ENCODE measurements at places on chromosomes 12 and 14. TPM values are rescaled to one million over a fixed set of nuclear protein-coding genes. Genes with fewer than 3 reads are reported as not detected.
A peak's percentile ranks its signal among the peaks of the same experiment; 100 is the strongest.

DNA sequence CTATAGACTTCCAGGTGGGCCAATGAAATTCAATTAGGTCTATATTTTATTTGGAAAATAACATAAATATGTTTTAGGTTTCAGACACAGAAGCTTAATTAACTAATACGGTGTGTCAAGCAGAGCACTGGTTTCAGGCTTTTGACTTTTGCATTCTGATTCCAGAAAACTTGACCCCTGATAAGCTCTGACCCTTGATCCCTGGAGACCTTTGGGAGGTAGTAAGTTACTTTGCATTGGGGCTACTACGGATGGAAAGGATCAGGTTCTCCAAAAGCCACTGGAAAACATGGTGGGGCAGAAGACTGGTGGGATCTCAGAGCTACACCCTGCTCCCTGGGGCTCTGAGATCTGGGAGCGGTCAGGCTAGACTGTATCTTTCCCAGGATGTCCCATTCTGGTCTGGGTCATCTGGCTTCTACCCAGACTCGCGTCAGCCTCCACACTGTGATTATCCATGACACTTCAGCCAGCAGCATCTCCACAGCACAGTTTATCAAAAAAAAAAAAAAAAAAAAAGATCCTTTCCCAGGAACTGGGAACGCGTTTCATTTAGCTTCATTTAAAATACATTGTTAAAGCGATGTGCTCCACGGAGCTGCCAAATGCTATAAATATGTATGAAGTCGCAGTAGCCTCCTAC, 17.8 kb upstream of the EMP1 start:
- no peak for DNase-seq

The CEP170B gene
- 29.1 TPM for total RNA-seq

The CIT gene
- total RNA-seq: 13.1 TPM

DNA sequence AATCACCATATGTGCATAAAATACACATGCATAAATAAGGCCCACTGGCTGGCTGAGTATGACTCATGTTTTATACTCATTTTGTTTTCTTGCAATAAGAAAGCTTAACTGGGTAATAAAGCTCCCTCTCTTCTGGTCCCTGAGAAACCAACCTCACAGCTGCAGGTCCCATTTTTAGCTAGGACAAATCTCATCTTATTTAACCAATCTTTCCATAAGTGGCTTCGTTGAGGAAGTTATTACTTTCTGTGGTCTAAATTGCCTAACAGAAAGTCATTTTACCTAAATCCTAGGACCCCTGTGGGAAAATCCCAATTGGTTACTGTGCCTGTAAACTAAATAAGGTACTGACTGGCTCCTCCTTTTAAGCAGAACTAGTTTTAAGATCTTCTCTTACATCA, 232.8 kb upstream of the FBXO33 start:
- DNase-seq: no peak

DNA sequence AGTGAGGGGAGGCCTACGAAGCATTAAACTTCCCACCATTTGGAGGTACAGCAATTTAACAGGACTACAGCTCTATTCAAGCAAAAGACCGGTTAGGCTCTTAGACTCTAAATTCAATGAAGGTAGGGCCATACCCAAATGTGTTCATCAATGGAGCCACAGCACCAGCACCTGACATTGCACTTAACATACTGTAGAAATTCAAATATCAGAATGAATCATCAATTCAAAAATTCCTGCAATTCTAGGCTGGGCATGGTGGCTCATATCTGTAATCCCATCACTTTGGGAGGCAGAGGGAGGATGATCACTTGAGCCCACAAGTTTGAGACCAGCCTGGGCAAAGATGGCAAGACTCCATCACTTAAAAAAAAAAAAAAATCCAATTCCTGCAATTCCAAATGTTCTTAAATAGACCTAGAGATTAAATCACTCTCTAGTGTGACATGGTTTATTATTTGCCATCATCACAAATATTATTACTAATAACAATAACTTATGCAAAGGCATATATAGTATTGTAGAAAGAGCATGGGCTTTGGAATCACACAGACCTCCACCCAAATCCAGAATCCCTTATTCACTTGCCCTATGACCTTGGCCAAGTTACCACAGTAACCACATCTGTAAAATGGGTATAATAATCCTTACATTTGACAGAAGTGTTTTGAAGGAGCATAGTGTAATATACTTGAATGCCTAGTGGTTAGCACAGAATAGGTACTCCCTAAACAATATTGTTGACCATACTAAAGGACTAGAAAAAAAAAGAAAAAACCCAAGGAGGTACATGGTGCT, 59.4 kb downstream of the CIT start:
- no peak for DNase-seq

DNA sequence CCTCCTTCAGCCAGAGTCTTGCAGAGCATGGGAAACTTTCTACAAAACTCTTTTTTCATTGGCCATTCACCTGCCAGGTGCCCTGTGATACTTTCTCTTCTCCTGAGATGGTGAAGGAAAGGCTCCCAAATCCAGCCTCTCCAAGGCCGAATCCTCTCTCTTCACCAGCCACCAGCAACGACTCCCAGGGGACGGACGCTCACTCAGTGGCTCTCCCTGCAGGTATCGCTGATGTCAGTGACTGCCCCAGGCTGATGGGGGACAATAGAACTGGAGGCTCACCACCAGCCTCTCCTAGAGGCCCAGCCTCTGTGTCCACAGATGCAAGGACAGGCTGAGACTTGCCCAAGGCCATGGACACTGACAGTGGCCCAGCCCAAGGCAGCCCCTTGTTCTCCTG, 204.1 kb downstream of the BCL11B start:
- no peak for DNase-seq

GRCh38 chr12:93712200-93712599, 35.0 kb downstream of the CRADD start:
- no peak for DNase-seq

- no peak for DNase-seq
Observed at GRCh38 chr12:85996280-85996679, 122.2 kb downstream of the NTS start.

GRCh38 chr12:5808981-5809380, 136.1 kb downstream of the ANO2 start:
- no peak for DNase-seq

DNA sequence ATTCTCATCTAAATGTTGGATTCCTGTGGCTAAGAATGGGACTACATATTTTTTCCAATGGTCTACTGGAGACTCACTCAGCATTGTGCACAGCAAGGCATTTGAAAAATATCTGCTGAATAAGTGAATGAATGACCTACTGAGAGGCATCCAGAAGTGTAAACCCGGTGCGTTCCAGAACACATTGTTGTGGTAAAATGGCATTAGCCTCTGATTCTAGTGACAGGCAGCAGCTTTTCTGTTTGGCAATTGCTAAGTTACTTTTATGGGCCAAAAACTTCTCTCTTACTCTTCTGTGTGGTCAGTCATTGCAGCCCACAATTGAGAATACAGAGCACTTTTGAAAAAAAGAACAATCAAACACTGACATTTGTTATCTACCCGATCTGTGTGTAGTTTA, 36.5 kb downstream of the WIF1 start:
- DNase-seq: peak; percentile 17

The NFATC4 gene
- 41.1 TPM for total RNA-seq

DNA sequence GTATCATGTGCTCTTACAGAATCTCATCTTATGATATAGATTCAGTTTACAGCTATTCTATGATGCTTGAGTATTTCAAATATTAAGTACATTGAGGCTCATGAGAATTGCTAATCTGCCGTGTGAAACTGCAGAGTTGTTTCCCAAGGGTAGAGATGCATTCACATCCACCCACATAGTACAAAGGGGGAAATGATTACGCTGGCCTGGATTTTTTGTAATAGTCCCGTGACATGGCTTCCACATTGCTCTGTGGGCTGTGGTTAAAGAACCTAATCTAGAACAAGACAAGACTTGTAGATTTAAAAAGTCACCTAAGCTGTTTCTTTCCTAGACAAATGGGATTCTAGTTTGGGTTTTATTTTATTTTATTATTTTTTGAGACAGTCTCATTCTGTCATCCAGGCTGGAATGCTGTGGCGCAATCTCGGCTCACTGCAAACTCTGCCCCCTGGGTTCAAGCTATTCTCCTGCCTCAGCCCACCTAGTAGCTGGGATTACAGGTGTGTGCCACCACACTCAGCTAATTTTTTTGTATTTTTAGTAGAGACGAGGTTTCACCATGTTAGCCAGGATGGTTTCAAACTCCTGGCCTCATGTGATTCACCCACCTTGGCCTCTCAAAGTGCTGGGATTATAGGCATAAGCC, 13.0 kb upstream of the RIOX1 start:
- DNase-seq: no peak

GRCh38 chr12:95390192-95390591, 83.8 kb upstream of the METAP2 start:
- no peak for DNase-seq

DNA sequence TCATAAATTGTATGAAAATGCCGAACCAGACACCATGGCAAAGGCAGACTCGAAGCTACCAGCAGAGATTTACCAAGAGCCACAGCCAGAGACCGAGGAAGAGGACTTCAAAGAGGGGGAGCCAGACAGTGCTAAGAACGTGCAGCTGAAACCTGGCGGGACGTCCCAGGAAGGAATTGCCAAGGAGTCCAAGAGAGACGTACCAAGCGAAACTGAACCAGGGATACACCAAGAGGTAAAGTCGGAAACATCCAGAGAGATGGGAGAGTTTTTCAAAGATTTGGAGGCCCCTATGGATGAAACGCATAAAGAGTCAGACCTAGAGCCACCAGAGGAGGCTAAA, 294 bp downstream of the SAMD15 start:
- no peak for DNase-seq

DNA sequence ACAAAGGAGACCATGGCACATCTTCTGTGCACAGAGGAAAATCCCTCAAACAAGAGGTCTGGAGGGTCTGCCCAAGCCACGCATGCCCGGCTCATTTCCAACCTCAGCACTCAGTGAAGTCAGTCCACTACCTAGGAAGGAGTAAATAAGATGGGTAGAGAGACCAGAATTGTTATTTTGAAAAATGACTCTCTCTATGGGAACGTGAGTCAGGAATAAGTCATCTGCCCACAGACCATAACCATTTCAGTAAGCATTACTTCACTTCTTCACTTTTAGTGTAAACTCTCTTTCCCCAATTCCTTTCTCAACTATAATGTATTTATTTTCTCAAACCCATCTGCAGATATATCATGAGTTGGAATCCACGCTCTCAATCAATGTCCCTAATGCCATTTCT, 1039.9 kb upstream of the USP15 start:
- DNase-seq: no peak

The CDKL1 gene
- total RNA-seq: 18.5 TPM

The FSCB gene
- not detected for total RNA-seq

- no peak for DNase-seq
Observed at GRCh38 chr14:75439989-75440388, 12.2 kb downstream of the JDP2 start.

GRCh38 chr12:89325495-89325894, 26.8 kb downstream of the DUSP6 start:
- no peak for DNase-seq

The ACSS3 gene
- total RNA-seq: 24.3 TPM

The ABCD4 gene
- 33.4 TPM for total RNA-seq

The KRT73 gene
- not detected for total RNA-seq

DNA sequence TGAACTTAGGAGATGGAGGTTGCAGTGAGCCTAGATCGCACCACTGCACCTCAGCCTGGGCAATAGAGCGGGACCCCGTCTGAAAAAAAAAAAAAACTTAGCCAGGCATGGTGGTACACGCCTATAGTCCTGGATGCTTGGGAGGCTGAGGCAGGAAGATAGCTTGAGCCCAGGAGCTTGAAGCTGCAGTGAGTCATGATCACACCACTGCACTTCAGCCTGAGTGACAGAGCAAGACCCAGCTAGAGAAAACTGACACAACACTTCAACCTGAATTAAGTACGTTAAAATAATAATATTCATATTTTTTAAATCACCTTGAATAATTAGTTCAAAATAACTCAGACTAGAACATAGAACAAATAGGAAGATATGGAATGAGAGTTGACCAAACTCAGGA, 5.7 kb upstream of the CATSPERB start:
- DNase-seq: no peak

The BDKRB1 gene
- total RNA-seq: not detected

DNA sequence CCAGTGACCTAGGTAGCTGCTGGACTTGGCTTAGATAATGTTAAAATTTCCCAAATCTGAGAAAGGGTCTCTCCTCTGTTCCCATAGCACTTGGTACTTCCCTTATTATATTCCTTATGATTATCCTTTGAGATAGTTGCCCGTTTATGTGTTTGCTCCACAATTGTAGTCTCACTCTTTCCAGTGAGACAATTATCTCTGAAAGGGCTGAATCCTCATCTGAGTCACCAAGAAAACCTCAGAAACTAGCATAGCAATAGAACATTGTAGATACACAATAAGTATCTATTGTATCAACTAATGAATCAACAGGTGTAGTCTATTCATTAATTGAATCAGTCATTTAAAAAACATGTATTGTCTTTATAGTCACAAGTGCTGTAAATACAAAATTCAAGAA, 119.1 kb upstream of the FAR2 start:
- DNase-seq: no peak

- DNase-seq: no peak
Observed at GRCh38 chr14:76986231-76986565, 42.3 kb downstream of the IRF2BPL start.

- no peak for DNase-seq
Observed at GRCh38 chr14:35958499-35958898, 132.4 kb downstream of the BRMS1L start.

DNA sequence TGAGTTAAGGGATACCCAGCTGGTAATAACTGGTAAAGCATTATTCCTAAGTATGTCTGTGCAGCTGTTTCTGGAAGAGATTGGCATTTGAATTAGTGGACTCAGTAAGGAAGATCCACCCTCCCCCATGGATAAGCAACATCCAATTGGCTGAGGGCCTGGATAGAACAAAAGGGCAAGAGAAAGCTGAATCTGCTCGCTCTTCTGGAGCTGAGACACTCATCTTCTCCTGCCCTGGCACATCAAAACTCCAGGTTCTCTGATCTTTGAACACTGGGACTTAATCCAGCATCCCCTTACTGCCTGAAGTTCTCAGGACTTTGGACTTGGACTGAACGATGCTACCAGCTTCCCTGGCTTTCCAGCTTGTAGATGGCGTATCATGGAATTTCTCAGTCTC, 63.1 kb upstream of the CNOT2 start:
- no peak for DNase-seq

DNA sequence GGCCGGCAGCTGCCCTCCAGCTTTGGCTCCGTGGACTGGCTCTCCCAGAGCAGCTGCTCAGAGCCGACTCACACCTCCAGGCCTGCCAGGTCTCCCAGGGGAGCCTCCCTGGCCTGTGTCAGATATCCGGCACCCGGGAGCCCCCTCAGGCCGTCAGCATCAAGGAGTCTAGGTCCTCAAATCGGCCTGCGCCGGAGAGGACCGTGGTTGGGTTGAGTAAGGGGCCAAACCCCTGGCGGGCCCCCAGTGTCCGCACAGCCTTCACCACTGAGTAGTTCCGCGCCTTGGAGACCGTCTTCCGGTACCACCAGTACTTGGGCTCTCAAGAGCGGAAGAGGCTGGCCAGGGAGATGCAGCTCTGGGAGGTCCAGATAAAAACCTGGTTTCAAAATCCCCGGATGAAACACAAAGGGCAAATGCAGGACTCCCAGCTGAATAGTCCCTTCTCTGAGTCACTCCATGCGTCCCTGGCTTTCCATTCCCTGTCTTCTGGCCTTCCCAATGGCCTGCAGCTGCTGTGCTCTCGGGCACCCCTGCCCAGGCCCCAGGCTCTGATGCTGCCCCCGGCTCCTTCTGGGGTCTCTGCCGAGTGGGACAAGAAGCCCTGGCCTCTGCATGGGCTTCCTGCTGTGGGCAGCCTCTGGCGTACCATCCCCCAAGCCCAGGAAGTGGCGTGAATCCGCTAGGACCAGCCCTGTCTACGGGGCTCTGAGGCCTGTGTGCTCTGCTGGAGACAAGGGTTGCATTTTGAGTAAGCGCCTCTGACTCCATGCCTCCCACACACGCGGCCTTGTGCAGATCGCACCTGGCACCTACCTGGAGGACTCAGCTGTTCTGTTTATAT, 245.1 kb upstream of the ATXN7L3B start:
- DNase-seq: no peak

Measured in prostate gland (tissue), 2 donors.